Naive thymus-derived CD4-positive, alpha-beta T cell (primary cell): ENCODE measurements at places on chromosomes 5 and 9. TPM values are rescaled to one million over a fixed set of nuclear protein-coding genes. Genes with fewer than 3 reads are reported as not detected.

Gene HSPB3
- not detected for total RNA-seq

DNA sequence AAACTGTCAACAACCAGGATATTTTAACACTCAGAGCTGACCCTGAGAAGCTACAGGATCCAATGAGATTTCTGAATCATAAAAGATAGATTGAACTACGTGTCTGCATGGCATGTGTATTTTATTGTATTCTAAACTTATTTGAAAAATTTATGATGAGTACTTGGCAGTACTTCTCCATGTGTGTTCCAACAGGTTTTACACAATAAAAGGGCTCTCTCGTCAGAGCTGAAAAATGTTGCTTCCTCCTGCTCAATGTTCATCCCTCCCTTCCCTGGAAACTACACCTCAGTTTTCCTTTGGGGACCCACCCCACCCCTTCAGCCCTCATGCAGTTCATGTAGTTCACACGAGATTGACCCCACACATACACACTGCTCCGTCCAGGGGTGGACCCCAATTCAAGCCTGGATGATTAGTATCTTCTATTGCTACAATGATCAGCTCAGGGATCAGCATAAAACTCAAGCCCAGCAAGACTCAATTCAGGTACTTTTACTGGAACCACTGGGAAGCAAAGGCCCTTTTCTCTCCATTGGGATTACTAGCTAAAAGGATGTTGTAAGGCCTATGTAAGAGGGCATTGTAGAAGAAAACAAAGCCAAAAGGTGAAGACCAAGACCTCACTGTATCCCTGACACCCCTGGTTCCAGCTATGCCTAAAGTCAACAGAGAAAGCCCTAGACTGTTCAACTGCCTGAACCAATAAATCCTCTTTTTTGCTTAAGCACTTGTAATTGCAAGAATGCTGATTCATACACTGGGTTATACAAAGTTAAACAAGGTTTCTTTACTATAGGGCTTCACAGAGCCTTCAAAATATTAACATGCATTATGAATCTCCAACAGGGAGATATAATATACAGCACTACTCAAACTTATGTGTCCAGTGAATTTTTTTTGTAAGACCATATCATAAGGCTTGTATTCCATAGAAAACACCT, 112.6 kb downstream of the SAXO1 start:
- no peaks in the 10 kb centered on the region for H3K4me1 ChIP-seq
- no peak overlapping the region for H3K4me3 ChIP-seq
- no peaks in the 10 kb centered on the region for H3K27me3 ChIP-seq
- no peaks in the 10 kb centered on the region for H3K36me3 ChIP-seq
- H3K27ac ChIP-seq: no peak overlapping the region

DNA sequence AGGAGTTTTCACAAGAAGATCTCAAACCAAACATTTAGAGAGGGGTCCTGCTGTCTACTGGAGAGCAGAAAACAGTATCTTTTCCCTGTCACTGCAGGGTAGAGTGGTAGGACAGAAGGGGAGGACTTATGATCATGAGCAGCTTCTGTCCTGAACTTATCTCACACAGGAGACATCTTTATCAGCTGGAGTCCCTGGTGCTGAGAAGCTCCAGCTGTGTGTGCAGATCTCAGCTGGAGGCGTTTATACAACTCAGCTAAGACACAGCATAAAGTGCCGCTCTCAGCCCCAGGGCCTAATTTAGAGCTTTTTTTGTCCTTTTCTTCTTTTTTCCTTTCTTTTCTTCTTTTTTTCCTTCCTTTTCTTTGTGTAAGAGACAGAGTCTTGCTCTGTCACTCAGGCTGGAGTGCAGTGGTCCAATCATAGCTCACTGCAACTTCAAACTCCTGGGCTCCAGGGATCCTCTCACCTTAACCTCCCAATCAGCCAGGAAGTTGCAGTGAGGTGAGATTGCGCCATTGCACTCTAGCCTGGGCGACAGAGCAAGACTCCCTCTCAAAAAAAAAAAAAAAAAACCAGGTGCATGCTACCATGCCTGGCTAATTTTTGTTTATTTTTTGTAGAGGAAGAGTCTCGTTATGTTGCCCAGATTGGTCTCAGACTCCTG, 31.9 kb downstream of the CCDC125 start:
- no peaks in the 10 kb centered on the region for H3K36me3 ChIP-seq
- no peaks in the 10 kb centered on the region for H3K27me3 ChIP-seq
- no peak overlapping the region for H3K4me3 ChIP-seq
- no peak overlapping the region for H3K27ac ChIP-seq
- H3K4me1 ChIP-seq: no peaks in the 10 kb centered on the region

DNA sequence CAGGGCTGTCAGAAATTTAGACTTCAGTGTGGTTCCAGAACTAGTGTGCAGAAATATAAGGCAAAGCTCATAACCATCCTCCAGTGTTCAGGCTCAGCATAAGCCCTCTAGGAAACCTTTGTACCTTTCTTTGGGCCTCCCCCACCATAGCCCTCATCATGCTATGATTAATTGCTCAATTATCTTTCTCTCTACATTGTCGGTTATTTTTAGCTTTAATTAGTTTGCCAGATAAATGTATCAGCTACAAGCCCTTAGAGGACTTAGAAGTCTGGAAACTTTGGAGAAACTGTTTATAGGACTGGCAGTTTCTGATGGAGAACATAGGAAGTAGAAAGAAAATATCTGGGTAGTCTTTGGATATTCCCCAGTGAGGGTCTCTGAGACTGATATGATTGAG, 43.5 kb upstream of the TNC start:
- H3K4me1 ChIP-seq: no peaks in the 10 kb centered on the region
- DNase-seq: no peak
- no peak overlapping the region for H3K27ac ChIP-seq
- no peaks in the 10 kb centered on the region for H3K36me3 ChIP-seq

DNA sequence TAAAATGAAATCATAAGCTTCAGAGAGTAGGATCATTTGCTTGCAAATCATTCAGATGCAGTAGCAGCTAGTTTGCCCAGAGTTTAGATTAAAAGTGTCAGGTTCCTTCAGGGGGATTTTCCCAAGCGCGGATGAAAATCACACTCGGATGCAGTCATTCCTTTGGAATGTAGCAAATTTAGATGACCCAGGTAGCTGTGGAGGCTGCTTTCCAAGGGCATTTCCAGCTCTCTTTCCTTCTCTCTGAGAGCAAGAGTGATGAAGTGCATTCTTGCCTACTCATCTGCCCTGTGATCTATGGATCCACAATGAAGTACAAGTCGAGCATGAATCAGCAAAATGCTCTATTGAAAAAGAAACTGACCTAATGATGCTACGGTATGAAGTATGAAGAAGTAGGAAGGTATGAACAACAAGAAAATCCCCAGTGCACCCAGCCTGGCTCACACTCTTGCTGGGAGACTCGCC, 200.2 kb downstream of the PLK2 start:
- no peak for DNase-seq
- H3K27ac ChIP-seq: no peak overlapping the region
- no peaks in the 10 kb centered on the region for H3K36me3 ChIP-seq
- H3K27me3 ChIP-seq: no peaks in the 10 kb centered on the region
- no peak overlapping the region for H3K4me3 ChIP-seq
- no peaks in the 10 kb centered on the region for H3K4me1 ChIP-seq

Gene CDKN2B-AS1
- total RNA-seq: 3.5 and 3.6 TPM in 2 replicates

GRCh38 chr9:128770286-128771030, 1.3 kb downstream of the ZER1 start:
- peak overlapping the region; percentile 97 for H3K4me3 ChIP-seq
- H3K27me3 ChIP-seq: no peaks in the 10 kb centered on the region
